ENCODE measurements at places on chromosomes 7 and 10.
A peak's percentile ranks its signal among the peaks of the same experiment; 100 is the strongest.

- no peak for DNase-seq
Observed at GRCh38 chr7:48803250-48803649, 121.1 kb upstream of the CDC14C start.

- DNase-seq: no peak
Observed at GRCh38 chr7:15554081-15554480, 7.7 kb downstream of the AGMO start.

DNA sequence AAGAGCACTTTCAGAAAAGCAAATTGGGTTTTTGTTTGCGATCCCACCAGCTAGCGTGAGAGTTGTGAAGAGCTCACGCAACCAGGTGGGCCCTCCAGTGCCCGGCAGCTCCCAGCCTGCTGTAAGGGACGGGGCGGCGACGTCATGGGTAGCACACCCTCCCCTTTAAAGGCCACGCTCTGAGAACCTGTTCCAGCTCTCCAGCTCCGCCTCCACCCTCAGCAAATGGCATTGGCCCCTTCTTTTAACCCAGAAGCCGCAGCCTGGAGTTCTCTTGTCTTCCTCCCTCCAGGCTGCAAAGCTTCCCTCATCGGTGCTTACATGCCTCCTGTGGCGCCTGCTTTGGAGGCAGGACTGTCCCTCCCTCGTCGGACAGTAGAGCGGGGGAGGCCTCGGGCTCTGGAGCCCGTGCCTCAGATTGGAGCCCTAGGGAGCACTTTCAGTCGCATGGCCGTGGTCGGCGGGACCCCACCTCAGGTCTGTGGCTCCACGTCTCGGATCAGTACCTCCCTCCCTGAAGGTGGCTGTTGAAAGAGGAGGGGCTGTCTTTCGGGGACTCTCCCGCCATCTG, 32.9 kb downstream of the WIPI2 start:
- no peak for DNase-seq

DNA sequence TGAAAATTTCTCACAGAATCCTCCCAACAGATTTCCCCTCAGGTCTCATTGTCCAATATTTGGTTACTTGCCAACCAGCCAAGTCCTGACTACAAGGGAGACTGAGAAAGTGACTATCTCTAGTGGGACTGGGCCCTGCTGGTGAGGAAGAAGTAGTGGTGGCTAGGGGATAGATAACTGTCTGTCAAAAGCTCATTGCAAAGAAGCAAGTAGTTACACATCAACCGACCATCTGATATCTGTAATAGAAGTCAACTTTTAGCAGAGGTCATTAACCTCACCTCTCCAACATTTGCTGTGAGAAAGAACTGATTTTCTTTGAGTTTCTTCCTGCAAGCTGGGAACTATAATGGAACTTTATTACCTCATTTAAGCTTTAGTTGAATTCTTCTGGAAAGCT, 15.2 kb downstream of the STAMBPL1 start:
- DNase-seq: no peak

- no peak for DNase-seq
Observed at GRCh38 chr7:131859147-131859821, 302.9 kb upstream of the PODXL start.

- DNase-seq: no peak
Observed at GRCh38 chr10:131048606-131049005, 262.9 kb downstream of the TCERG1L start.

GRCh38 chr7:69510114-69510513, 88.2 kb upstream of the AUTS2 start:
- no peak for DNase-seq

DNA sequence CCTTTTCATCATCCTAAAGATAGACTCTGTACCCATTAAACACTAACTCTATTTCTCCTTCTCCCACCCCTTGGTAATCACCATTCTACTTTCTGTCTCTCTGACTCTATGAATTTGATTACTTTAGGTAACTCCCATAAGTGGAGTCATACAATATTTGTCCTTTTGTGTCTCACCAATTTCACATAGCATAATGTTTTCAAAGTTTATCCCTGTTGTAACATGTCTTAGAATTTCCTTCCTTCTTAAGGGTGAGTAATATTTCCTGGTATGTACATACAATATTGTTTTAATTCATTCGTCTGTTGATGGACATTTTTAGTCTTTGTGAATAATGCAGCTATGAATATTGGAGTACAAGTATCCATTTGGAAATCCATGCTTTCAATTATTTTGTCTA, 50.9 kb upstream of the CDCA7L start:
- DNase-seq: no peak

- DNase-seq: no peak
Observed at GRCh38 chr7:113015034-113015645, 71.5 kb downstream of the GPR85 start.

- peak; percentile 88 for DNase-seq
Observed at GRCh38 chr7:157690833-157691585, 354.2 kb downstream of the DNAJB6 start.

DNA sequence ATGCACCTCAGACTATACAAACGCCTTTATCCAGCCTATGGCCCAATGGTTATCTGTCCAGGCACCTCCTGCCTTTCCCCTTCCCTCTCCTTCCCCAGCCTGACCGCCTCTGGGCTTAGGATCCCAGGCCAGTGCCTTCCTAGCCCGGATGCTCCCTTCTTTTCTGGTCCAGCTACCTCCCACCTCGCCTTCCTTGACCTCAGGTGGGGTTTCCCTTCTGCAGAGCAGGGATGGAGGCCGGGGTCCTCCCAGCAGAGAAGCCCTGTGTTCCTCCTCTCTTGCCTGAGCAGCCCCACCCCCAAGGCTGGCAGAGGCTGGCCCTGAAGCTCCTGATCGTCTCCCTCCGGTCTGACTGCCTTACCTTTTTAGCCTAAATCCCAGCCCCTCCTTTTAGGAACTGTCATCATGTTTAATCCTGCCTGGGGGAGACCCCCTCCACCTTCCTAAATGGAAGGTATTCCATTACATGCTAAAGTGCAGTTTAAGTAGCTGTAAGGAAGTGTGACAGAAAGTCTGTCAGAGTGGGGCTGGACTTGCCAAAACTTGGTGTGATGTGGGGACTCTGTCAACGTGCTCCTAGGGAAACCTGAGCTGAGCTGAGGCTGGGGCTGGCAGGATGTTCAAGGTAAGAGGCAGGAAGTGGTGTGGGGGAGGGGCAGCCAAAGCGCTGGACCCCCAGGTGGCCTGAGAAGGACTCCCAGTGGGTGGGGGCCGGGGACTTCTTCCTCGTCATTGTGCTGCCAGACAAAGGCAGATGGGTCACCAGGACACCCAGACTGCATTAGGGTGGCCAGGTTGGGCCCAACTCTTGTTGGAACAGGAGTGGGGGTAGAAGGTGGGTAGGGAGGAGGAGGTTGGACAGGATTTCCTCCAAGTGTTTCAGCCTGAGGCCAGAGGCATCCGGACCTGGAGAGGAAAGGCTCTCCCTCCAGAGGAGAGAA, 39.5 kb downstream of the LBX1 start:
- DNase-seq: peak; percentile 86

DNA sequence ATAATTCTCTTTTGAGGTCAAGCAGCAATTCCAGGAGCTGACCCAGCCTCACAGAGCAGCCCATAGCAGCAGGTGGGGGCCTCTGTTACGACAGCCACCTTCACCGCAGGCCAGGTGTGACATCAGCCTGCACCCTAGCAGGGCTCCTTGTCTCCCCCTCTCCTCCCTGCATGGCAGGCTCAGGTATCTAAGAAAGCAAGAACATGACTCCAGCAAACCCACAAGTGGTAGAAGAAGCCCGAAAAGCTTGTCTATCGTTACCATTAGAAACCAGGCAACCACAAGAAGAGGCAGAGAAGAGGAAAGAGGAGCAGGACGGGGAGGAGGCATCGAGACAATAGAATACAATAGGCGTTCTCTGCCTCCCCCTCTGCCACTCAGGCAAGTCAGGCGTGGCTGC, 104.0 kb upstream of the PRR15 start:
- no peak for DNase-seq

GRCh38 chr7:27423290-27423689, 180.7 kb downstream of the EVX1 start:
- no peak for DNase-seq

DNA sequence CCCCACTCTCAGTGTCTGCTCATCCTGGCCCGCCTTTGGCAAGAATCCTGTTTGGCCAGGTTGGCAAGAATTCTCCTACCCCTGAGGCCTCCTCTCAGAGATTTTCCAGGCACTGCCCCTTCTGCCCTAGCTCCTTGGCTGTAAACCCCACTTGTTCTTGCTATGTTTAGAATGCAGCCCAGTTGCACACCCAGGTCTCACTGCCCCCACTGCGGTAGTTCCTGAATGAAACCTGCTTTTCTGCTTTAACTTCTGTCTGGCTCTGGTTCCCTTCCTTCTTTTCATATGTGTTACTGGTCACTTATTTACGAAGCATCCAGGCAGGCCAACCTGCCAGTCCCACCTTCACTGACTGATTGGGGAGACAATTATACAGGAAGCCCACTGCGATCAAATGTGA, 576.9 kb downstream of the GLRX3 start:
- no peak for DNase-seq

DNA sequence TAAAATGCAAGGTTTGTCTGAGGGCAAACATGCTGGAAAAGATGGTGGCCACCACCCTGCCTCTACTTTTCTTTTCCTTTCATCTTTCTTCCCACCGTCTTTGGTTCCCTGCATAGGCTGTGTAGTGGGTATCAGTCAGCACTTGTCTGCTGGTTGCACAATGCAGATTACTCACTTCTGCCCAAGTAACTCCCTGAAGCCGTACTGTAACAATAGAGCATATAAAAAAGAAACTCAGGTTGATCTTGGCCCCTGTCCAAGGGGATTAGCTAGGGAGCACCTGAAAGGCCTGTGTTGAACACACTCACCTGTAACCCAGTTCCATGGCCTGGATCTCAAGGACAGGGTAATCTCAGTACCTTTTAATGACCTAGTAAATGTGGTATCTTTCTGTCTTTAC, 533.0 kb upstream of the GALNT17 start:
- DNase-seq: peak; percentile 47

DNA sequence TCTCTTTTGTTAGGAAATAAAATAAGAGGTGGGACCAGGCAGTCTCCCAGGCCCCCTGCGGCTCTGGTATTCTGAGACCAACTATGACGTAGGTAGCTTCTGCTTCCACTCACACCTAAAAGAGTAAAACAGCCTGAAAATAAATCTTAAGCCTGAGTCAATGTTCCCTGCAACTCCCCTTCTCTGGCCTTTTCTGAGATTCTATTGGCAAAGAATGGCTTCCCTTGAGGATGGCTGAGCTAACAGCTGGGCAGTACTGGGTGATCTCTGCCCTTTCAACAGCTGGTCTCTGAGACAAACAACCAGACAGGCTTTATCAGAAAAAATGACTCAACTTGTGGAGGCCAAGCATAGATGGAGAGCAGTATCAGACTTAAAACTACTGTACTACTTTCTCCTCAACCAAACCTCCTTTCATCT, 58.7 kb downstream of the CREB3L2 start:
- no peak for DNase-seq

DNA sequence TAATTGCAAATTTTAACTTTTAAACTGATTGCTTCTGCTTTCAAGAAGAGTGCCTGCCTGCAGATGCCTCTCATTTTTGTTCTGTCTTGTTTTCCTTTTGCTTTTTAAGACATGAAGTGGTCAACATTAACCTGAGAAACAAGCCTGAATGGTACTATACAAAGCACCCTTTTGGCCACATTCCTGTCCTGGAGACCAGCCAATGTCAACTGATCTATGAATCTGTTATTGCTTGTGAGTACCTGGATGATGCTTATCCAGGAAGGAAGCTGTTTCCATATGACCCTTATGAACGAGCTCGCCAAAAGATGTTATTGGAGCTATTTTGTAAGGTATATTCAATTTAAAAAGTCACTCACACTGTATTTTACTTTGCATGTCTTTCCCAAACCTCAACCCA, 8.8 kb downstream of the GSTO2 start:
- peak; percentile 11 for DNase-seq

GRCh38 chr10:2883238-2883637, 184.1 kb upstream of the PFKP start:
- DNase-seq: no peak

- DNase-seq: no peak
Observed at GRCh38 chr10:6917125-6917524, 337.0 kb upstream of the PRKCQ start.

GRCh38 chr10:42988517-42989395, 88.1 kb upstream of the RET start:
- no peak for DNase-seq

- no peak for DNase-seq
Observed at GRCh38 chr7:31764462-31764861, 77.4 kb downstream of the PPP1R17 start.

DNA sequence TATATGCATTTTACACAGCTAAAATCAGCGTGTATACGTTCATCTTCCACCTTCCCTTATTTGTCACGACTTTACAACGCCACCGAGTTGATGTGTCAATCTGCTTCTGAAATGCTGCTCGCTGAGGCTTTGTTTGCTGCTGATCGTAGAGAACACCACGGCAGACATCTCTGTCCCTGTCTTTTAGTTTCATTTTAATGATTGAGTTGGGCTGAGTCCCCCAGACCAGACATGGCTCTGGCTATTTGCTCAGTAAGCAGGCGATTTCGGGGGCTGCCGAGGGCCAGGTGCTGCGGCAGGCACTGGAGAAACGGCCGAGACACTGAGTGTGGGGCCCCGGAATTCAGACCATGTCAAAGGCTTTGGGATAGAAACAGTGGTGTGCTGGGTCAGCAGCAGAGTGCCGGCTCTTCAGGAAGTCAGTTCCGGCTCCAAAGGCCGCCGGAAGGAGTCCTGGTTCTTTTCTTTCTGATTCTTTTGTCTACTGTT, 5.0 kb downstream of the LRRC27 start:
- DNase-seq: no peak

DNA sequence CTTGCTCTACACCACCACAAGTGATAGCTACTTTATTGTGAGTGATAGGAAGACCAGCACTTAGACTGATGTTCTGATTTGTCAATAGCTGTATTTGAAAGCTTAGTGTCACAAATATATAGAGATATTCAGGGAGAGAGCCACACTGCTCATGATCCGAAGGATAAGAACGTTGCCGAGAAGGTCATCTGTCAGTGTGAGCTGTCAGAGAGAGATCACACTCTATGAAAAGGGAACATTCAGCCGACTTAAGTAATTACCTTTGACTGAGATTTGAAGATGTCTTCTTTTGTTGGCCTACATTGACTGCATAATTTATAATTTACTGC, 322.6 kb downstream of the TFEC start:
- DNase-seq: no peak

- no peak for DNase-seq
Observed at GRCh38 chr7:4212376-4212775, 469.7 kb upstream of the FOXK1 start.

- DNase-seq: no peak
Observed at GRCh38 chr10:68052463-68052862, 22.6 kb downstream of the HERC4 start.

GRCh38 chr10:7853890-7854289, 35.6 kb downstream of the TAF3 start:
- no peak for DNase-seq
